ENCODE measurements at places on chromosomes 1 and 21.

DNA sequence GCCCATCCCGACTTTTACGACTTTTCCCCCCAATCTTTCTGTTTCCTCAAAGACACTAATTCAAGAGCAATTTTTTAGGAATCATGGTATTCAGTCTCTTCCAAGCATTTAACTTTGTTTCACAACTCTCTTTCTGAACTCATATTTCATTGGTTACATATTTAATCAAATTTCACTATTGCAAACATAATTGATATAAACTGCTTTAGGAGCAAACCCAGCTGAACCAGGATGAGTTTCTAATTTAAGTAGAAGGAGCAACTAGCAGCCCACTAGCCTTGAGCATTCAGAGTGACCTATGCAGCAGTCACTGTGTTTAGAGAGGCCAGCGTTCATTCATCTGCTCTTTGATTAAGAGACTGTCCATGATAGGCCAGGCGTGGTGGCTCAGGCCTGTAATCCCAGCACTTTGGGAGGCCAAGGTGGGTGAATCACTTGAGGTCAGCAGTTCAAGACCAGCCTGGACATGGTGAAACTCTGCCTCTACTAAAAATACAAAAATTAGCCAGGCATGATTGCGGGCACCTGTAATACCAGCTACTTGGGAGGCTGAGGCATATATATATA lies 1.8 kb downstream of the CELA2B start:
- DNase-seq, result no peak

- DNase-seq, result peak; percentile 23
Observed at GRCh38 chr1:224175617-224176016, 7.4 kb upstream of the DEGS1 start.

DNA sequence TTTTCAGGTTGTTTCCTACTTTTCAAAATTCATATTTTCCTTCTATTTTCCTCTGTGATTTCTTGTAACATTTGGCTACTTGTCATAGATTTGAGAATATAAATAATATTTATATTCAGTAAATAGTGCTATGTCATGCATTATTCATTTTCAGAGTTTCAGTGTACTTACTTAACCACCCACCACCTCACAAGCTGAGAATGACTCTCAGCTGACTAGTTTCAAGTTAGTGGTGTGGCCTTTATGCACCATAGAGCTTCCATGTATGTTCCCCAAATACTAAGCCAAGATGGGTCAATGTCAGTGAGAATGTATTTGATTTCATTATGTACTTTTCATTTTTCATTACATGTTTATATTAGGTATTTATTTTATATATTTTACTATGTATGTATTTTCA lies 56.9 kb upstream of the RGS1 start:
- no peak for DNase-seq

- no peak for DNase-seq
Observed at GRCh38 chr1:201053155-201053860, 29.8 kb upstream of the KIF21B start.

DNA sequence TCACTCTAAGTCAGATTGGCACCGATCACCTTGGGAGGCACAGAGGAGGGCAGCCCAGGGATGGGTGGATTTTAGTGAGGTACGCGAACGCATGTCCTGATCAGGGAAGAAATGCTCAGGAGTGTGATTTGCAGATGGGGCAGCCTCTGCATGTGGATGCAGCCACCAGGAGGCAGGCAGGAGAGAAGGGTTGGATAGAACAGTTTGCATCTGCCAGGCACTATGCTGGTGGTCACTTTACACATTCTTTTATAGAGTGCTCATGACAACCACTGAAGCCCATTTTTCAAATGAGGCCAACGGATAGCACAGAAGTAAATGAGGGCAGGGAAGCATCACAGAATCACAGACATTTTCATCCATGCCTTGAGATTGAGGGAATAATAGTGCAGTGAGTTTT lies 5.7 kb downstream of the LAMB3 start:
- DNase-seq, result no peak

DNA sequence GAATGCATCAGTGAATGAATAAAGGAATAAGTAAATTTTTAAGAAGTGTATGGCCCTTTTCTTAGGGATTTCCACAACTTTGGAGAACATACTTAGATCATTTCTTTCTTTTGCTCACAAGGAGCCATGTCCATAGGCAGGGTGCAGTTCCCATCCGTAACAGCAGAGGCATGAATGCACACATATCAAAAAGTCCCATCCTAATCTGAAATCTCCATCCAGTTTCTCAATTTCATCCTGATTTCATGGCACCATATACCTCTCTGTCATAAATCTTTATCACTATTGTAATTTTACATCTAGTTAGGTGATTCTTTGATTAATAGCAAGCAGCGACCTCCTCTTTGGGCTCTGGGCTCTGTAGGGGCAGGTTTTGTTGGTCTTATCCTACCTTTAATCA lies 359.2 kb downstream of the RRAGC start:
- no peak for DNase-seq

DNA sequence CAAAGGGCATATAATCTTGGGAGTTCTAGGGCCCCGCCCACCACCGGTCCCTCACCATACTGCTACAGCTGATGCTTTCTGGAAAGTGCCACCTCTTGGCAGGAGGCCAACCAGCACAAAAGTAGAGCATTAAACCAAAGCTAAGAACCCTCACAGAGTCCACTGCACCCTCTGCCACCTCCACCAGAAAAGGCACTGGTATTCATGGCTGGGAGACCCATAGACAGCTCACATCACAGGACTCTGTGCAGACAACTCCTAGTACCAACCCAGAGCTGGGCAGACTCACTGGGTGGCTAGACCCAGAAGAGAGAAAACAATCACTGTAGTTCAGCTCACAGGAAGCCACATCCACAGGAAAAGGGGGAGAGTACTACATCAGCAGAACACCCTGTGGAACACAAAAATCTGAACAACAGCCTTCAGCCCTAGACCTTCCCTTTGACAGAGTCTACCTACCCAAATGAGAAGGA lies 10.8 kb downstream of the THEM4 start:
- peak; percentile 66 for DNase-seq

DNA sequence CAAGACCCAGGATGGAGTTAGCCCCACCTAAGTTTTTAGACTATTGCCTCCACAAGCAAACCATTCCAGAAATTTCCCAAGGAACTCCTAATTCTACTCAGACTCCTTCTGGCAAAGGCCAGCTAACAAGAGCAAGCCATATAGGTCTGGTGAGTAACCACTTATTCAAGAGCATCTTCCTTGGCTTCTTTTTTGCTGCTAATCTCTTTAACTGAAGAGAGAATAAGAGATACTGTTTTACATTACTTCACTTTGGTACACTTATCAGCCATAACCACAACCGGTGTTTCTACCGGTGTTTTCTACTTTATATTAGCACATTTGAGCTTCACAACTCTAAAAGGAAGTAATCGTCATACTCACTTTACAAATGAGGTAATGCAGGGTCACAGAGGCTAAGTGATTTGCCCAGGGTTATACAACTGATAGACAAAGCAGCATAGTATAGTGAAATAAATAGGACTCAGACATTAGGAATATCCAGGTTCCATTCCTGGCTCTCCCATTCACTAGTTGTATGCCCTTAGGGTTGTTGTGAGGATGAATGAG lies 1.7 kb upstream of the EPS15 start:
- DNase-seq, result no peak

GRCh38 chr1:21308847-21309652 lies 18.8 kb upstream of the ECE1 start:
- no peak for DNase-seq

Data from activated CD4-positive, alpha-beta T cell treated with anti-CD3 and anti-CD28 coated beads for 36 hours (primary cell).